ENCODE measurements at places on chromosomes 16 and 17. TPM values are rescaled to one million over a fixed set of nuclear protein-coding genes. Genes with fewer than 3 reads are reported as not detected.

CDK3 gene
- polyA plus RNA-seq = 17.4 TPM

MPDU1 gene
- 123 TPM for polyA plus RNA-seq

FBRS gene
- polyA plus RNA-seq = 76.5 TPM

PIPOX gene
- polyA plus RNA-seq = 8.9 TPM

ARL17A gene
- polyA plus RNA-seq = 46.5 TPM

PPP1R9B gene
- polyA plus RNA-seq = 49.6 TPM

CCDC40 gene
- polyA plus RNA-seq = 18.2 TPM

CLEC3A gene
- polyA plus RNA-seq = not detected

KRT20 gene
- polyA plus RNA-seq = 0.17 TPM

SMTNL2 gene
- polyA plus RNA-seq = 67.8 TPM

MYADML2 gene
- polyA plus RNA-seq = 0.36 TPM

TBC1D3E gene
- not detected for polyA plus RNA-seq

PNMT gene
- 3.9 TPM for polyA plus RNA-seq

ADAM11 gene
- polyA plus RNA-seq = 3.7 TPM

CES3 gene
- 2.4 TPM for polyA plus RNA-seq

ZNF19 gene
- polyA plus RNA-seq = 16.1 TPM

CRAMP1 gene
- polyA plus RNA-seq = 16.6 TPM

ITGA2B gene
- polyA plus RNA-seq = 7.0 TPM

C17orf107 gene
- polyA plus RNA-seq = 1.8 TPM

DPEP3 gene
- polyA plus RNA-seq = 0.17 TPM

RCVRN gene
- polyA plus RNA-seq = not detected

RND2 gene
- 3.7 TPM for polyA plus RNA-seq

CDH3 gene
- polyA plus RNA-seq = 67.6 TPM

ZNF205 gene
- polyA plus RNA-seq = 20.3 TPM

CLEC18B gene
- 154 TPM for polyA plus RNA-seq

CDH8 gene
- 4.1 TPM for polyA plus RNA-seq

ABCA5 gene
- polyA plus RNA-seq = 33.0 TPM

CETP gene
- 10.5 TPM for polyA plus RNA-seq

All from renal pelvis (tissue), 12 donors.